ENCODE measurements at places on chromosomes 3 and 15. TPM values are rescaled to one million over a fixed set of nuclear protein-coding genes. Genes with fewer than 3 reads are reported as not detected.

- peak overlapping the region; percentile 37 for H3K27ac ChIP-seq
- no peaks in the 10 kb centered on the region for H3K36me3 ChIP-seq
- H3K4me1 ChIP-seq: no peaks in the 10 kb centered on the region
- H3K27me3 ChIP-seq: no peaks in the 10 kb centered on the region
- no peak overlapping the region for H3K4me3 ChIP-seq
Observed at GRCh38 chr3:64355401-64355807, 130.1 kb upstream of the PRICKLE2 start.

- no peaks in the 10 kb centered on the region for H3K4me1 ChIP-seq
- no peaks in the 10 kb centered on the region for H3K36me3 ChIP-seq
- no peaks in the 10 kb centered on the region for H3K27me3 ChIP-seq
- no peak for DNase-seq
- no peak overlapping the region for H3K4me3 ChIP-seq
Observed at GRCh38 chr15:48796930-48797329, 13.9 kb downstream of the CEP152 start.

PLSCR5 gene
- total RNA-seq: not detected

DNA sequence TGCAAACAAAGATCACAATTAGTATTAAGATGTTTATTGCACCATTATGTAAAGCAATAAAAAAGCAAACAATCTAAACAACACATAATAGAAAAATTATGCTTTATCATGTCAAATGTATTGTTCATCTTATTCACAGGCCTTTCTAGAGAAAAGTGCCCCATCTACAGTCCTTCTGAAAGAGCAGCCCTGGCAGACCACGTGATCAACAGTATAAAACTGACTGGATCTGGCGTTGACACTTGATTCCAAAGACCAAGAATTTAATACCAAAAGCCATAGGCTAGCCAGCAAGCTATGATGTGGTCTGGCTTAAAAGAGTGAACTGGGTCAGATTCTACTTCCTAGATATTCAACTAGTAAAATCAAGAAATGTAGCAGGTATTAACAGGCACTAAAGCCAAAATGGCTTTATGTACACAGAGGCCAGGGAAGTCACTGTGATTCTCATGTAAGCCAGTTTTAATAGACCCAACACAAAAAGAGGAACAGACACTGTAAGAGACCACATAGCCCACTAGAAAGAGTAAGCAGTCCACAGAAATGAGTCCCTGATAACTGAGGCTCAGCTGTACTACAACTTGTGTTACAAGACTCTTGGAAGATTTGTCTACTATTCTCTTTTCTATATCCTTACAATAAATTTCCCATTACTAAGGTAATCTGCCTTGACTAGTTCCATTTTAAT, 32.5 kb downstream of the DMXL2 start:
- DNase-seq: no peak
- no peaks in the 10 kb centered on the region for H3K27me3 ChIP-seq
- no peak overlapping the region for H3K4me3 ChIP-seq
- no peak overlapping the region for H3K27ac ChIP-seq

DNA sequence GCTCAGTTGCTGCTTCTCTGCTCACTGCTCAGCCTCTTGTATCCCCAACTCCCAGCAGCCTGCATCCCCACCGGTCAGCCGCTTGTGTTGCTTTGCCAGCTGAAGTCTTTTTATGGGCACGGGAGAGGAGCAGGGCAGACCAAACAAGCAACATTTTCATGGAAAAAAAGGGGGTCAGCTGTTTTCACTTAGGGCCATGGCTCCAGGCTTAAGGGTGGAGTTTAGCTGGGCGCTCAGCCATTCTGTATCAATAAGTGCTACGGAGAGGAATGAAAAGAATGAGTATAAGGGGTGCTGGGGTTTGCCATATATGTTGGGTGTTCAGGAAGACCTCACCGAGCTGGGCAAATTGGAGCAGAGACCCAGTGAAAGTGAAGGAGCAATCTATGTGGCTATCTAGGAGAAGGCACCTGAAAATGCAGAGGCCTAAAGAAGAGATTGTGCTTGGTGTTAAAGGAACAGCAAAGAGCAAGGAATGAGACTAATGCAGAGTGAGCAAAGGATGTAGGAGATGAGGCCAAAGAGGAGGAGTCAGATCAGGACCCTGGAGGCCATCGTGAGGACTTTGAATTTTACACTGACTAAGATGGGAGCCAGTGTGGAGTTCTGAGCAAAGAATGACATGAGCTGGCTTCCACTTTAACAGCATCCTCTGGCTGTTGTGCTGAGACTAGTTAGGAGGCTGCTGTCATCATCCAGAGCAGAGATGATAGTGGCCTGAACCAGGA, 16.6 kb upstream of the IREB2 start:
- no peaks in the 10 kb centered on the region for H3K4me1 ChIP-seq
- H3K36me3 ChIP-seq: no peaks in the 10 kb centered on the region
- no peaks in the 10 kb centered on the region for H3K27me3 ChIP-seq

DUOX2 gene
- 0.70 TPM for total RNA-seq

SPTBN5 gene
- total RNA-seq: 0.76 TPM

GRCh38 chr15:78147566-78147965, 1.6 kb upstream of the IDH3A start:
- no peaks in the 10 kb centered on the region for H3K36me3 ChIP-seq
- H3K4me3 ChIP-seq: no peak overlapping the region
- no peaks in the 10 kb centered on the region for H3K4me1 ChIP-seq
- no peak overlapping the region for H3K27ac ChIP-seq

MYRIP gene
- 31.1 TPM for total RNA-seq

GRCh38 chr3:44885618-44886017, 11.2 kb downstream of the TGM4 start:
- DNase-seq: no peak
- no peaks in the 10 kb centered on the region for H3K4me1 ChIP-seq
- H3K27ac ChIP-seq: no peak overlapping the region
- no peak overlapping the region for H3K4me3 ChIP-seq
- no peaks in the 10 kb centered on the region for H3K36me3 ChIP-seq

DNA sequence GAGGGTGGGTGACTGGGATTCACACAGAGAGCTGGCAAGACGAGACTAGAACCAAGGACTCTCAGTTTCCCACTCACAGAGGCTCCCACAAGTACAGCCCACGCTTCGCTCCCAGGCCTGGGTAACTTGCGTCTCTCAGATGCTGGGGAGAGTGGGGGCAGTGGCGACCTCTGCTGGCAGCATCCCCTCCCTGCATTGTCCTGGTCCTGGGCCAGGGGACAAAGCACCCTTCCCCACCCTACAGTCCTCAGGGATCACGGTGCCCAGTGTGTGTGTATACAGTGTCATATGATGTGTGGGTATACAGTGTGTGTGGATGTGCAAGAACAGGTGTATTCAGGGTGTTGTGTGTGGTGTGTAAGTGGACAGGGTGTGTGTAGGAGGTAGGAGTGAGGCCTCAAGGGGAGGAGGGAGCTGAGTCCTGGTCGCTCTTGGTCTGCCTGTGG, 12.8 kb downstream of the VILL start:
- no peak overlapping the region for H3K4me3 ChIP-seq
- H3K36me3 ChIP-seq: no peaks in the 10 kb centered on the region
- DNase-seq: peak; percentile 75

GRCh38 chr15:67456677-67457529, 64.0 kb upstream of the C15orf61 start:
- H3K36me3 ChIP-seq: no peaks in the 10 kb centered on the region
- no peaks in the 10 kb centered on the region for H3K27me3 ChIP-seq
- H3K4me1 ChIP-seq: no peaks in the 10 kb centered on the region
- no peak overlapping the region for H3K27ac ChIP-seq
- DNase-seq: peak; percentile 59
- H3K4me3 ChIP-seq: no peak overlapping the region

All from uterus (tissue), 4 donors.